Left lung (tissue), 14 donors: ENCODE measurements at places on chromosomes 5 and 9. TPM values are rescaled to one million over a fixed set of nuclear protein-coding genes. Genes with fewer than 3 reads are reported as not detected.

DNA sequence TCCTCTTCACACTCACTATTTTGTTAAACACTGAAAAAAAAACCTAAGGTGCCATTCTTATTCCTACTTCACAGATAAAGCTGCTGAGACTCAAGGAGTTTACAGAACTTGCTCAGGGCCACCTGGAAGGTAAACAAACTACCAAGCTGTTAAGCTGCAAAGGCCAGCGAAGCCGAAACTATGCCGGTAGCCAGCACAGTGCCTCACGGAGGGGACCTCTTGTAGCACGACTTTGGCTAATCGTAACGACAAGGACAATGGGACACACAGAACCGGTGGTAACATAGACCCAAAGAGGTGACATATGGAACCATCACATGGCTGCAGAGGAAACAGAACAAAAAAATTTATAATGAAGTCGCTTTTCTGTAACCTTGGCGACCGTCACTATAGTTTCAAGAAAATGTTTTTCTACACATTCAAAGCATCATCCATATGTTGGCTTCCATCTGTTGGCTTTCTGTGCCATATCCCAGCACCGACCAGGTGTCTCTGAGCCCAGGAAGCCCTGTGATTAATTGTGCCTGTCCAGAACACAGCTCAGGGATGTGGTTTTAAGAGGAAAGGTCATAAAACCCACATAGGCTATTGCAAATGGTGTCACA is 60.3 kb downstream of the S1PR3 start:
- H3K4me3 ChIP-seq: no peak overlapping the region
- DNase-seq: no peak
- no peaks in the 10 kb centered on the region for H3K36me3 ChIP-seq
- no peaks in the 10 kb centered on the region for H3K27me3 ChIP-seq

GRCh38 chr5:132887283-132887682 is 13.8 kb downstream of the LEAP2 start:
- no peak for DNase-seq
- no peak overlapping the region for H3K4me3 ChIP-seq
- H3K4me1 ChIP-seq: peaks cover 7% of the 10 kb centered on the region
- H3K36me3 ChIP-seq: peaks cover 95% of the 10 kb centered on the region
- no peaks in the 10 kb centered on the region for H3K27me3 ChIP-seq

- no peak overlapping the region for H3K4me3 ChIP-seq
- H3K4me1 ChIP-seq: no peaks in the 10 kb centered on the region
- H3K27me3 ChIP-seq: no peaks in the 10 kb centered on the region
- no peaks in the 10 kb centered on the region for H3K36me3 ChIP-seq
- no peak for DNase-seq
Measured at GRCh38 chr9:2378816-2379215, 242.8 kb upstream of the VLDLR start.

DNA sequence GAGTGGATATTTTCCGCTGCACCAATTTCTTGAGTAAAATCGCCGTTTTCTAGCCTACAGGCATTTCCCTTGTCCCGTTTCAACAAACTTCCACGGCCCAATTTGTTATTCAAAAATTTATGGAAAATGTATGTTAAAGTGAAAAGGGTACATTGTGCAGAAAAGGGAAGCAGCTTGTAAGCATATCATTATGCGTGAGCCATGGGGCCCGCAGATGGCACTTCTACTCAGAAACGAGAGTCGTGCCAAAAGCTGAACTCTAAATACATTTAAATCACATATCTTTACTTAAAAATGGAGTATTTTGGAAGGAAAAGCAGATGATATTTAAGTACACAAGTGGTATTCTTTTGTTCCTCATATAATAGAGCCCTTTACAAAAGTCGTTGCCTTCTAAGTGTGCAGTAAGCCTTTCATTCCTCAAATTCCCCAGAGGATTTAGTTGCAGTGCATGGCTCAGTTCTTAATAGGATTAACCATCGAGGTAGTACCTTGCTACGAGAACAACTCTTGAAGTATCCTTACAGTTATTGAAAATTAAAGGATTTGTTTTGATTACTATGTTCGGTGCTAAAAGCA is 1227.2 kb upstream of the WWC1 start:
- no peak overlapping the region for H3K27ac ChIP-seq
- DNase-seq: no peak
- H3K4me1 ChIP-seq: no peaks in the 10 kb centered on the region
- no peak overlapping the region for H3K4me3 ChIP-seq
- no peaks in the 10 kb centered on the region for H3K27me3 ChIP-seq
- no peaks in the 10 kb centered on the region for H3K36me3 ChIP-seq

- no peak overlapping the region for H3K27ac ChIP-seq
- H3K27me3 ChIP-seq: no peaks in the 10 kb centered on the region
- H3K4me1 ChIP-seq: no peaks in the 10 kb centered on the region
- no peaks in the 10 kb centered on the region for H3K36me3 ChIP-seq
- DNase-seq: no peak
- no peak overlapping the region for H3K4me3 ChIP-seq
Measured at GRCh38 chr5:180901319-180902009, 2.5 kb downstream of the BTNL8 start.

GRCh38 chr9:124126648-124127646 is 115.4 kb downstream of the LHX2 start:
- H3K4me3 ChIP-seq: no peak overlapping the region
- no peak overlapping the region for H3K27ac ChIP-seq
- no peaks in the 10 kb centered on the region for H3K36me3 ChIP-seq
- peaks cover 12% of the 10 kb centered on the region for H3K27me3 ChIP-seq

- peaks cover 19% of the 10 kb centered on the region for H3K36me3 ChIP-seq
- H3K27me3 ChIP-seq: no peaks in the 10 kb centered on the region
- peaks cover 4% of the 10 kb centered on the region for H3K4me1 ChIP-seq
- DNase-seq: no peak
- no peak overlapping the region for H3K27ac ChIP-seq
Measured at GRCh38 chr9:81601639-81602623, 87.4 kb downstream of the TLE1 start.

DNA sequence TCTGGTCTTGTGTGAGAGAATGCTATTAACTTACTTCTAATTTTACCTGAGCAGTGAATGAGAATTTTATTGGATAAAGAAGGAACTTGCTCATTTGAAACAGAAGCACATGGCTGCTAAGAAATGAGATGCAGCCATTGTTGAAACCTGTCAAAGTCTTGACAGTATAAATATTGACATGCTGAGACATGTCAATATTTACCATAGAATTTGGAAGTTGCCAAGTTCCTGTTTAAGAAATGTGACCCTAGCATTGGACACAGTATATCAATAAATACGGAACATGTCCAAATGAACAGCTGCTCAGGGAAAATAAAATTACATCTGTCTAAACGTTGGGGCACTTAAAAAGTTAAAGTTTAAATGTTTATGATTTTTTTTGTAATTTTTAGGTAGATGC is 7.8 kb downstream of the XRCC4 start:
- no peak for DNase-seq
- no peaks in the 10 kb centered on the region for H3K27me3 ChIP-seq
- H3K4me1 ChIP-seq: no peaks in the 10 kb centered on the region
- H3K36me3 ChIP-seq: no peaks in the 10 kb centered on the region

- peaks cover 26% of the 10 kb centered on the region for H3K4me1 ChIP-seq
- no peak for DNase-seq
- no peaks in the 10 kb centered on the region for H3K36me3 ChIP-seq
- no peak overlapping the region for H3K27ac ChIP-seq
Measured at GRCh38 chr5:131745155-131745554, 51.7 kb downstream of the FNIP1 start.

- peaks cover 92% of the 10 kb centered on the region for H3K4me1 ChIP-seq
- H3K4me3 ChIP-seq: no peak overlapping the region
- peak; percentile 88 for DNase-seq
- peak overlapping the region; percentile 91 for H3K27ac ChIP-seq
Measured at GRCh38 chr9:124284237-124284831, 26.6 kb downstream of the NEK6 start.

SERF1B gene
- polyA plus RNA-seq: 80.6 TPM

PPP3R2 gene
- polyA plus RNA-seq: not detected
